ENCODE measurements at places on chromosomes 5 and 9.

DNA sequence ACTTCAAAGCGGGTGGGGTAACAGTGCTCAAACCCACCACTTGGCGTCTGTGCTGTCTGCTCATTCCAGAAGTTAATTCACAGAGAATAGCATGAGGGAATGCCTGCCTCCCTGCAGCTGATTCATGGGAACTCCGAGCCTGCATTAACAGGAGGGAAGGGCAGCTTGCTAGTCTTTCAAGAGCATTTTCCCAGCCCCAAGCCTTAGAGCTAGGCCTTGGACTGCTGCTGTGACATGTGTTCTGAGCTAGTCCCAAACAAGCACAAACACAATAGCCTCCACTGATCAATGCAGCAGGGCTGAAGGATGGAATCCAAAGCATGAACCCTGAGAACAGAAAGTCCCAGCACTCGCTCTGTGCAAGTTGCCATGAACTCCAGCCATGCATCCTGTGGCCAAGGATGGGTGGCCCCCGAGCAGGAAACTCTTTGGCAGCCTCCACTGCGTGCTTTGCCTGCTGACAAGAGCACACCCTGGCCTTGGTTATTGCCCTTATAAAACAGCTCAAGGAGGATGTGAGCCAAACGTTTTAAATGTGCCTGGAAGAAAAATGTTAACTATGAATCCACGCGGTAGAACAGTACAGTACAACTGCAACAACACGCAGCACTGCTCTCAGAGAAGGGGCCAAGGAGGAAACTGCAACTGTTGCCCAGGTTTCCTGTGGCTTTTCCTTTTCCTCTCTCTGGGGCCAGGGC, 653.1 kb upstream of the KLF4 start:
- DNase-seq, result no peak

DNA sequence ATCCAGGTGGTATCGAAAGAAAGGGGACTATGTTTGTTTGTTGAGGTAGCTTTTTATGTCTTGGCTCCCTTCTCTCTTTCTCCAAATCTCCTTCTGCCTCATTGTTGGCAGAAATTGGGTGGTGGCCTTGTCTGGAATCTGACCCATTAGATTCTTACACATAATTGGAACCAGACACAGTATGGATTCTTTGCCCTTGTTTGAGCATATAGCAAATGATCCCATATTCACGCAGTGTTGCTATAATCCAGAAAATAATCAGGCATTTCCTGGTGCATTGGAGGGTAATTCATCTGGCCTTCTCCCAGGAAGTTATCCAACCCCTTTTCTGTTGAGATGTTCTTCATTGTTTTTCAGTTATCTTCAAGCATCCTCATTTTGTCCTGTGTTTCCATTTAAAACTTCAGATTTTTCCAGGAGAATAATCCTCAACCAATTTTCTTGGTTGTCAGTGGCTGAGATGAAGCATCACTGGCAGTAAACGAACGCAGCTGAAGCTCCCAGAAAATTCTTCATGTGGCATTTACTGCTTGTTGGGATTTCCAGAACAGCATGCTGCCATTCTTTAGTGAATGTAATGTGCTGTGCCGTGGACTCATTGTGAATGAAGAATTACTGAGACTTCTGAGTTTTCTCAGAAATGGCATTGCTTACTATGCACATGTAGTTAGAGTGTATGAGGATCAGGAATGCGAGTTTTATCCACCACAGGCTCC, 70.5 kb upstream of the NTRK2 start:
- no peak for DNase-seq

GRCh38 chr5:173228639-173229381, 6.2 kb downstream of the NKX2-5 start:
- DNase-seq, result no peak

DNA sequence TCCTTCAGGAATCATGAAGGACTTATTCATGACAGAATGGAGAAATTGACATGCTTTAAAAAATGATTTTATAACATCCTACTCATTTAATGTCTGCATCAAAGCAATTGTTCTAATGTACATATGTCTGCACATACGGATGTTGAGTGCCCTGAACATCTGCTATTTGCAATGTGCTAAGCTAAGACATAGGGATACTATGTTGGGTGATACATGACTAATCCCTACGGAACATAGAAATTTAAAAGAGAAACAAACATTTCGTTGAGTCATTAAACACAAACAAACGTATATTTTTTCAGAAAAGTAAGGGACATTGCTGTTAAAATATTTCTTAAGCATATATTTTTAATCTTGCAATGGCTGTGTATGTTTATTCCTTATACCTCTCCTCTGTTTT, 686.5 kb upstream of the ADAMTS16 start:
- no peak for DNase-seq

DNA sequence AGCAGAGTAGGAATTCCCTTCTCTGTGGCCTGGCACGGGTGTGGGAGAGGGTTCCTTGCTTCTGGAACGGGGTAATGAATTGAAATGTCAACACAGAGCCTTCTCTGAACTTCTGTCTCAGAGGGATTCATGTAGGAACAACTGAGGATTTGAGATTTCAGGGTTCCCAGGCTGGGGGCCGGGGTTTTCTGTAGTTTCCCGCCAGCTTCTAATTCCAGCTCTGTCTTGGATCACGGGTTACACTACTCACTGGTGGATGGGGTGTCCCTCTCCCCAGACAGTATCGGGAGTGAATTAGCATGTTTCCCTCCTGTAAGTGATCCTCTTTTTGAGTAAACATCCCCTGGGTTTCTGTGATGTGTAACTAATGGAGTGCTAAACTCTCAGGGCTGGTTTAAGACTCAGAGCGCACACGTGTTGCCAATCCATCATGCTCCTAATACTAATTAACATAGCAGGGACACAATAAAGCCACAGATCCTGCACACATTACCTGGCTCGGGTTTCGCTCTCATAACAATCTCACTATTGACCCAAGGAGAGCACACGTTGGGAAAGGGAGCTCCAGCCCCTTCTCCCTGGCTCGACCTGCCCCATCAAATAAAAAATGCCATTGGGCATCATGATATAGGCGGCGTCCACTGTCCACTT, 18.1 kb upstream of the DMRT2 start:
- no peak for DNase-seq

DNA sequence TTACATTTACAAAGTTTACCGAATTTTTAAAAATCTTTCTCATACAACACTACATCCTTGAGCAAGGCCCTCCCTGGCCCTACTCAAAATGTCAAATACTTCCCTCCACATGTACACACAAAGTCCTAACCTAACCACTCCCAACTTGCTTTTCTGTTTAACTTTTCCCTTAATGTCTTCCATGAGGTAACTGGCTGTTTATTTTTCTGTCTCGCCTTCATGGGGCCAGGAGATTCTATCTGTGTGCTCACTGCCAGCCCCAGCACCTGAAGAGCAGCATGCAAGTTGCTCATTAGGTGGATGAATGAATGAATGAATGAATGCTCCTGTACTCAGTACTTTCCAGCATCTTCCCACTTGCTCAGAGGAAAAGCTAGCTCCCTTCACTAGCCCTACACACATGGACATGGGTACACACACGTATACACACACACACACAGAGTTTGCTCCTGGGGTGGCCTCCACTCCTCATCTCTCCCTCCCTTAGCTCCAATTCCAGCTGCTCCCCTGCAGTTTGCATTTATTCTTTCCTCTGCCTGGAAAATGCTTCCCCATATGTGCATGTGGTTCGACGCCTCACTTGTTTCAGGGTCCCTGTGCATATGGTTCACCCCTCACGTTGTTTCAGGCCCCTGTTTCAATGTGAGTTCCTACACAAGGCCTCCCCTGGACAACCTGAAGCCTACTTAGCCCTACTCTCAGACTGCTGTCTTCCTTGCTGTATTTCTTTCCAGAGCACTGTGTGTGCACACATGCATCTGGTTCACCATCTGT, 165.2 kb downstream of the ROR2 start:
- DNase-seq, result no peak

DNA sequence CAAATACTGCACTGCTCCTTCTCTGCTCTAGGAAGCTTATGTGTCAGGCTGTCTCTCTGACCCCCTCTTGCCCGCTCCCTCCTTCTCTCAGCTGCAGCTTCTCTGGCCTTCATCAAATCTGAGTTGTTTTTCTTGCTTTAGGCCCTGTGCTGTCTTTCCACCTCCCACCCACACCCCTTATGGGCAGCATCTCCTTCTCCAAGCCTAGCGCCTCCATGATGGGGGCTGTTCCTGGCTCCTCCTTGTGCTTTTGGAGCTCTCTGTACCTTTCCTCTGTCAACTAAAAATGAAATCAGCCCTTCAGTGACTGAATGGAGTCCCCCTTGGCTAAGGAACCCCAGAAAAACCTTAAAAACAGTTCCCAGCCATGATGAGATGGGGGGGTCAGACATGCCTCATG, 6.6 kb upstream of the CFAP157 start:
- no peak for DNase-seq

DNA sequence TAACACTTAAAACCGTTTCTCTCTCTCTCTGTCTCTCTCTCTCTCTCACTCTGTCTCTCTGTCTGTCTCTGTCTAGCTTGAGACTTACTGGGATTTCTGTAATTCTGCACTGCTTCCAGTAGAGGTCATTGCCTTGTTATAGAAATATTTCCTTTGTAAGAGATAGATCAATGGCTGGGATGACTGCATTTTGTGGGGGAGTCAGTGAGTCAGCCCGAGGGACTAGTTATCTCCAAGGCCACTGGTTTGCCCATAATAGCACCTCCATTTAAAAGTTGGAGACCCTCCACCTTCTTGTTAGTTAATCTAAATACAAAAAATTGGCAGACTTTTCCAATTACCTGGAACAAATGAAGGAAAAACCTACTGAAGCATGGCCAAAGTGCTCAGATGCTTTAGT, 547.2 kb downstream of the LRRC70 start:
- no peak for DNase-seq

DNA sequence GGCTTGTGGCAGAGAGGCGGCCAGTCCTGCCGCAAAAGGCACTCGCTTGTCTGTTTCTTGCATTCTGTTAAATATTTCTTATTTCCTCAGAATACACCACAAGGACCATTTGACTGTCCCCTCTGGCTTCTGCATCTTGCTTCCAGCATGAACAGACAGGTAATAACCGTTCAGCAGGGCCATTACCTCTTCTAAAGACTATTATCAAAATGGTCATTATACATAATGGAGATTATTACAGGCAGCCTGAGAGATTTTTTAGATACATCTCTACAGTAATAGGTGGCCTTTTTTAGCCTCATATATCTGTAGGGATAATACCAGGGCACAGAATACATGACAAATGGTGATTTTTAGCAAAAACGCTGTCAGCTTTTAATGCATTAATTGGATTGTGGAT, 382.0 kb downstream of the PSAT1 start:
- DNase-seq, result no peak

GRCh38 chr5:138938526-138938925, 63.4 kb upstream of the LRRTM2 start:
- no peak for DNase-seq

- DNase-seq, result no peak
These were observed 14.0 kb upstream of the JAK2 start for GRCh38 chr9:4970970-4971641.

DNA sequence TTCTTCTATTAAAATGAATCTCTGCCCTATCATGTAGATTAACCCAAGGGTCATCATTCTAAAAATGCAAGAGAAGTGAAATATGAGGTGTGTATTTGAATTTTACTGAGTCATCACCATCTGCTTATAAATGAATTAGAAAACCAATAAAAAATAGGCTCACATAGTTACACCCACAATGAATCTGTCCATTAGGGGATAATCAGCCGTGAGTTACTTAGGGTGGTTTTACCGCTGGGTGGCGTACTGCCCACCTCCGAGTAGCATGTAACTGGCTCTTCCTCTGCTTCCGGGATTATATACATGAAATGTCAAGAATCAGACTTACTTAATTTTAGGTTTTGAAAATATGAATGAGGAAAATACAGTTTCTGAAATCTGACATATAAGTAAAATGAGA, 332.9 kb upstream of the CCNG1 start:
- DNase-seq, result no peak

- no peak for DNase-seq
These were observed 9.2 kb downstream of the PTPN3 start for GRCh38 chr9:109488791-109489492.

All from NCI-H1048 (cell line).